ENCODE measurements at places on chromosomes 16 and 17. TPM values are rescaled to one million over a fixed set of nuclear protein-coding genes. Genes with fewer than 3 reads are reported as not detected.

GRCh38 chr16:483341-484075 is 44.0 kb upstream of the CAPN15 start:
- no peaks in the 10 kb centered on the region for H3K4me1 ChIP-seq
- H3K4me3 ChIP-seq, result no peak overlapping the region
- peaks cover 3% of the 10 kb centered on the region for H3K36me3 ChIP-seq
- no peak overlapping the region for H3K27ac ChIP-seq
- no peak for DNase-seq

GRCh38 chr17:60846175-60846574 is 168.5 kb downstream of the BCAS3 start:
- no peak for DNase-seq
- no peaks in the 10 kb centered on the region for H3K36me3 ChIP-seq
- H3K27me3 ChIP-seq, result no peaks in the 10 kb centered on the region
- no peaks in the 10 kb centered on the region for H3K4me1 ChIP-seq

DNA sequence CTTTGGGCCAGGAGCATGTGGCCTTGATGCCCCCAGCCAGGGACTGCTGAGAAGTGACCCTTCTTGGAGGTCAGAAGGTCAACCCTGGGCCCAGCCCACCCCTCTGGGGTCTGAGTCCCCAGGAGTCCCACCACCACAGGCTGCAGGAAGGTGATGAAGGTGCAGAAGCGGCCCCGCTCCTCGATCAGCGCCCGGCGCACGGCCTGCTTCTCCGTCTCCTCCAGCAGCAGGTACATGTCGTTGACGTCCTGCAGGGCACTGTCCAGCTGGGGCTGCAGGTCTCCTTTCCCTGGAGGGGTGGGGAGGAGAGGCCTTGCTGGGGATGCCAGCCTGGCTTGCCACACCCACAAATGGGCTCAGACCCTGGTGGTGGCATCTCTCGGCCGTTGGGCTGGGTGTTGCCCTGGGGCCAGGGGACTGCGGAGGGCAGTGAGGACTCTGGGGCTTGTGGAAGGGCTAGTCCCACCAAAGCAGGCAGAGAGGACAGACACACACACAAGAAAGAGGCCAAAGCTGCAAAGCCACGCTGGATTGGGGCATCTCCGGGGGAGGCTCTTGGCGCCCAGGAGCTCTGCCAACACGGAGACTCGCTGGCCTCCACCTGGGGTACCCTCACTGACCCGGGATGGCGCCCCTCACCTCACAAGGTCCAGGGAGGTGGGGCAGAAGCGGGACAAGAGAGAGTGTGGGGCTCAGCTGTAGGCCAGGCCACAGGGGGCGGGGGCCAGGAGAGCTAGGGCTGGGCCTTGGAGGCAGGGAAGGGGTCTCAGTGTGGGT is 7.5 kb downstream of the MTSS2 start:
- H3K27me3 ChIP-seq, result no peaks in the 10 kb centered on the region
- H3K4me1 ChIP-seq, result peaks cover 1% of the 10 kb centered on the region
- no peaks in the 10 kb centered on the region for H3K36me3 ChIP-seq
- DNase-seq, result no peak

DNA sequence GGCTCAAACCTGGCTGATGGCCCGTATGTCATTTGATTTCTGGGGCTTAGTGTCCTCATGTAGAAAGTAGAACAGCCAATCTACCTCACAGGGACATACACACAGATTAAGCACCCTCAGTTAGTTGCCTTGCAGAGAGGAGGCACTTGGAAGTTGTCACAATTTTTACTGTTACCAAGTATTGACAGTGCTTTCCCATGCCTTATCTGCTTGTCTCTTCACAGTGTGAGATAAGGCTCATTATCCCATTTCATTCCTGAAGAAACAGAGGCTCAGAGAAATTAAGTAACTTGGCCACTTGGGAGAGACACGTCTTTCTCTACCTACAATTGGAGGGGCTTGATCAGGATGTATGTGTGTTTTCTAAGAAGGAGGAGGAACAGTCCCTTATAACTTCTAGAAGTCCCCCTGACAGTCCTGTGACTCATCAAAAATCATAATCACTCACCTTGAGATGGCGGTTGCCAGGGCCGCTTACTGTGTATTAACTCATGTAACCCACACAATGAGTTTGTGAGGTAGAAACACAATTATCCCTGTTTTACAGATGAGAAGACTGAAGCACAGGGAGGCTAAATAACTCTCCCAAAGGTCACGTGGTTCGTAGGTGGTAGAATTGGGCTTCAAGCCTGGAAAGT is 56.9 kb upstream of the LHX1 start:
- H3K27me3 ChIP-seq, result peaks cover 13% of the 10 kb centered on the region
- no peak overlapping the region for H3K27ac ChIP-seq
- peaks cover 7% of the 10 kb centered on the region for H3K4me1 ChIP-seq
- no peaks in the 10 kb centered on the region for H3K36me3 ChIP-seq
- DNase-seq, result no peak

DNA sequence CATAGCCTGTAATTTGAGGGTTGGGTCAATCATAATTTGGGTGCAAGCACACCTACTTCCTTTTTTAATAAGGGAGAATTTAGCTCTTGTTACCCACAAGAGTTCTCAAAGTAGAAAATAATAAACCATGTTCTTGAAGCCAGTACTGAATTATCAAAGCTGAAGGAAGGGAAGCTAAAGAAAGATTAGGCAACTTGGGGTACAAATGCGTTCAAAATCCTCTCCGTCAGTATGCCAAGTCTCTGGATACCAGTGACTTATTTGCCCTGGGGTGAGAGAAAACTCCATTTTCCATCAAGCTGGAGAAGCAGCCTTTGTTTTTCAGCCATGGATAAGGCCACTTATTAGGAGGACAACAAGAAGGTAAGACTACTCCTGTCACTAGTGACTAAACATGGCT is 23.5 kb upstream of the DHRS13 start:
- H3K4me3 ChIP-seq, result no peak overlapping the region
- H3K4me1 ChIP-seq, result peaks cover 49% of the 10 kb centered on the region
- no peak for DNase-seq
- no peaks in the 10 kb centered on the region for H3K27me3 ChIP-seq
- H3K27ac ChIP-seq, result peak overlapping the region; percentile 73

C17orf100 gene
- 1.5 TPM for total RNA-seq

DNA sequence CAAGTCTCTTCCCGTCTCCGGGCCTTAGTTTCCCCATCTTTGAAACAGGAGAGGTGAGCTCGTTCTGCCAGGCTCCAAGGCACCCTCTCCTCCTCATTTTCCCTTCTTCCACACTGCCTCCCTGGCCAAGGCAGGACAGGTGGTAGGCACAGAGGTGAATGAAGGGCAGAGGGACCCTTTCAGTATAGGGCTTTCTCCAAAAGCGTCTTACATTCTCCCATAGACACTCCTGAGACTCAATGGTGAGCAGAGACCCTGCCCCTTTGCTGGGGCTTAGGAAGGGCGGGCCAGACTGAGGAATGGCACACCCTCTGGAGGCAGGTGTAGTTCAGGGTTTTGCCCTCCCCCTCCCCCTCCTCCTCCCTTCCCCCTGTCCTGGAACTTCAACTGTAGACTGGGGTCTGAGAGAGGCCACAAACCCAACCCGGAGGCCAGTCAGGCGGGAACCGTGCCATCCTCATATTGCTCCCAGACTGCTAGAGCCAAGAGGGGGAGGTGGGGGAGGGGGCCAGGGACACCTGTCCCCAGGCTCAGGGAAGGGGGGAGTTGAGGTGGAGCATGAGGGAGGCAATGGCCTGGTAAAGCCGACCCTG is 1.9 kb downstream of the PLEKHH3 start:
- H3K4me3 ChIP-seq, result peak overlapping the region; percentile 21
- H3K4me1 ChIP-seq, result peaks cover 36% of the 10 kb centered on the region
- H3K36me3 ChIP-seq, result no peaks in the 10 kb centered on the region
- no peak for DNase-seq

GRCh38 chr16:58056580-58056979 is 31.0 kb downstream of the MMP15 start:
- DNase-seq, result no peak
- H3K4me1 ChIP-seq, result peaks cover 3% of the 10 kb centered on the region
- H3K36me3 ChIP-seq, result no peaks in the 10 kb centered on the region
- H3K27ac ChIP-seq, result no peak overlapping the region
- H3K27me3 ChIP-seq, result no peaks in the 10 kb centered on the region
- no peak overlapping the region for H3K4me3 ChIP-seq

NPIPA8 gene
- total RNA-seq, result 0.91 TPM

DNA sequence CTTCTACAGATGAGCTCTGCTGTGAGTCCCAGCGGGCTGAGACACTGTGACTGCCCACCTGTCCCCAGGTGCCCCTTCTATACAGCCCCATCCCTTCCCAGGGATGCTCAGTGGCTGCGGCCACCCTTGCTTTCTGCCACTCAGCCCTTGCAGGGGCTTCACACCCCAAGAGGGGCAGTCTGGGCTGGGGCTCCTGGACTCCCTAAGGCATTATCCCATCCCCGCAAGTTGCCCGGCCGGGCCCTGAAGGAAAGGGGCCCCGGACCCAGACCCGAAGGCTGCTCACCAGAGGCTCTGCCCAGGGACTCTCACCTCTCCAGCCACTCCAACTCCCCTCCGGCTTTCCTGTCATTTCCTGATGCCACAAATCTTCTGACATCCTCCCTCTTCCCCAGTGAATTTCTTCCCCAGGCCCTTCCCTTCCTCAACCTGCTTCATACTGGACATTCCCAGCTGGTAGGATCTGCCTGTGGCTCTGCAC is 88.5 kb upstream of the TOB1 start:
- no peaks in the 10 kb centered on the region for H3K36me3 ChIP-seq
- no peak for DNase-seq
- no peak overlapping the region for H3K27ac ChIP-seq
- H3K27me3 ChIP-seq, result no peaks in the 10 kb centered on the region

GRCh38 chr17:65553009-65553645 is 8.3 kb downstream of the AXIN2 start:
- peaks cover 36% of the 10 kb centered on the region for H3K36me3 ChIP-seq
- H3K27me3 ChIP-seq, result peaks cover 15% of the 10 kb centered on the region
- H3K27ac ChIP-seq, result peak overlapping the region; percentile 78
- peak overlapping the region; percentile 40 for H3K4me3 ChIP-seq
- no peak for DNase-seq

DNA sequence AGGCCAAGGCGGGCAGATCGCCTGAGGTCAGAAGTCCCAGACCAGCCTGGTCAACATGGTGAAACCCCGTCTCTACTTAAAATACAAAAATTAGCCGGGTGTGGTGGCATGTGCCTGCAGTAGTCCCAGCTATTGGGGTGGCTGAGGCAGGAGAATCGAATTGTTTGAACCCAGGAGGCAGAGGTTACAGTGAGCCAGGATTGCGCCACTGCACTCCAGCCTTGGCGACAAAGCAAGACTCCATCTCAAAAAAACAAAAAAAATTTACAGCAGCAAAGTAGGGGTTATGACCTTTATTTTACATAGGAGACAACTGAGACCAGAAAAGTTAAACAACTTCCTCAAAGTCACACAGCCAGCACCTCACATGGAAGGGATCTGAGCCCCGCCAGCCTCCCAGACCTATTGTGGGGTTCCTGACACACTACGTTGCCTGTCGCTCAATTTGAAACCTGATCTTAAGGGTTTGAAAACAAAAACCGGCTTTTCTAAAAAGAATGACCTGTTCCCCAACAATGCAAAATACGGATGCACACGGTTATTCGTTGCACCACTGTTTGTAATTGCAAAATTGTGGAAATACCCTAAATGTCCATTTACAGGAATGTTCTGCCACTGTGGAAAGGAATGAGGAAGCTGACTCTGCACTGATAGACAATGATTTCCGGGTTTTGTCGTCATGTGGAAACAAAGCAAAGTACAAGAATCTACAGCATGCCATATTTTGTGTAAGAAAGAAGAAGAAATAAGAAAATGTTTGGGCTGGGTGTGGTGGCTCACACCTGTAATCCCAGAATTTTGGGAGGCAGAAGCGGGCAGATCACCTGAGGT is 77.2 kb downstream of the CNGB1 start:
- no peak for DNase-seq
- H3K27me3 ChIP-seq, result peaks cover 15% of the 10 kb centered on the region
- no peak overlapping the region for H3K27ac ChIP-seq
- no peak overlapping the region for H3K4me3 ChIP-seq
- peaks cover 10% of the 10 kb centered on the region for H3K4me1 ChIP-seq
- no peaks in the 10 kb centered on the region for H3K36me3 ChIP-seq

TRIM72 gene
- 0.11 TPM for total RNA-seq

MAPK8IP3 gene
- 74.8 TPM for total RNA-seq

Data from activated T-helper 2 cell treated with anti-CD3 and anti-CD28 coated beads, Interferon-gamma antibody, Interleukin-2, Interleukin-4, amounts not matched to agents 10 μg/mL and 5 μg/mL and 100 μg/mL, durations not matched to agents 14 hours and 24 hours and 36 hours (primary cell).